ENCODE measurements at places on chromosomes 12 and 14.

DNA sequence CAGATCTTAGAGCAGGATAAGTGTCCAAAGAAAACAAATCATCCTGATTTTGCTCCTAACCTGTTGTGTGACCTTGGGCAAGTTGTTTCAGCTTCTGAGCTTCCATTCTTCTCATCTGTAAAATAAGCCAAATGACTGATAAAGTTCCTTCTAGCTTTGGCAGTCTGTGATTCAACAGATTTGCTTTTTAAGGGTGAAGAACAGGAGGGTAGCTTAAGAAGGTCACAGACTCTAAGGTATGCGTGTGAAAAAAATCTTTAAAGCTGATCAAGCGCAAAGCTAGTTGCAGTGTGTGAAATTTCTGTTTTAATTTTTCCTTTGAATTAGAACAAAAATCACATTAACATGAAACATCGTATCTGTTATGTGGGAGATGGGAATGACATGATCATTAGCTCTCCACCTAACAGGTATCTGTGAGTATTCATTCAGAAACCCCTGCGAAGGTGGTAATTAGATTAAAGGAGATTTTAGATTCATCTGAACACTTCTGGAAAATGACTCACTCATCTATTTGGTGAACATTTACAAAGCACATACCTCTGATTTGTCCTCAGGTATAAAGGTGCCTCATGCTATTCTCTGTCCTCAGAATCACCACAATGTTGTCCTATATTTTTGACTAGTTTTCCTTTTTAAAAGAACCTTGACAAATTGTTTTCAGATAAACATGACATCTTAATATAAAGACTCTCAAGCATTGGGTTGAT lies 131.9 kb upstream of the CPM start:
- DNase-seq: no peak

DNA sequence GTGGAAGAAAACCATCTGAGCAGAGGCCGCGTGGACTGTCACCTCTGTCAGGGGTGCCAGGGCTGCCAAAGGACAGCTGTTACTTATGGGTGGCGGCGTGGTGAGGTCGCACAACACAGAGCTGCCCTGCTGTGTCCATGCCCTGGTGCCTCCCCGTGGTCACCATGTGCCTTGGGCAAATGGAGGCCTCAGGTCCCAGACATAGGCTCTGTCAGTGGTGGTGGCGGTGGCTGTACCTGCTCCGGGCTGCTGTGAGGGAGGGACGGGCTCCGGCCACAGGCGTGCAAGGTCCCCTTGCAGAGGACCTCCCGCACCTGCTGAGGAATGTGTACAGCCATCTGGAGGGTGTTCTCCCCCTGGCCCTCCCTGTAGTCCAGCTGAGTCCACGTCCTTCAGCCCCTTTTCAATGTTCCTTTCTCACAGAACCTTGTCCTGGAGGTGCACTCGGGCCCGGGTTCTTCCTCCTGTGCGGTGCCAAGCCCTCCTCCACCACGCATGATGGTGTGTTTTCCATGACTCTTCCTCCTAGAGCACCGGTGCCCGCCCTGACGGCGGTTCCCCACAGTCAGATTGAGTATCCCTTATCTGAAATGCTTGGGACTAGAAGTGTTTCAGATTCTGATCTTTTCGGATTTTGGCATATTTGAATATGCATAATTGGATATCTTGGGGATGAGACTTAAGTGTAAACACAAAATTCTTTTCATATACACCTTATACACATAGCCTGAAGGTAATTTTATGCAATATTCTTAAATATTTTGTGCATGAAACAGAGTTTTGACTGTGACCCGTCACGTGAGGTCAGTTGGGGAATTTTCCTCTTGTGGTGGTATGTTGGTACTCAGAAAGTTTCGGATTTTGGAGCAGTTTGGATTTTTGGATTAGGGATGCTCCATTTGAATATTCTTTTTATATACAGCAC lies 49.8 kb downstream of the TRAF3 start:
- DNase-seq: no peak

DNA sequence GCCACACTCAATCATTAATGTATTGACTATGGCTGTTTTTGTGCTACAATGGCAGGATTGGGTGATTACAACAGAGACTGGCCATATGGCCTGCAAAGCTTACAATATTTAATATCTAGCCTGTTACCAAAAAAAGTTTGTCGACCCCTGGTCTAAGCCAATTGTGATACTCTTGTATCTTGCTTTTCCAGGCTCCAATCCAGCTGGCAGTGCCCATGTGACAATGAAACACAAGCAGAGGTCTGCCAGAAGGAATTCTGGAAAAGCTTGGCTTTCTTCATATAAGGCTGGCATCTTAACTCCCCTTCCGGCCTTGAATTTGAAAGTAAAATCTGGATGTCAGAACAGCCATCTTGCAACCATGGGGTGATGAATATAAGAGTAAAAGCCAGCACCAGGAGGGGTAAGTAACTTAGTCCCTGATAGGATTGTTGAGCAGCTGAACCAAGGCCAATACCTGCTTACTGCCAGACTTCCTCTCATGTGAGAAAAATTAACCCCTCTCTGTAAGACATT lies 458.7 kb downstream of the TMTC2 start:
- no peak for DNase-seq

DNA sequence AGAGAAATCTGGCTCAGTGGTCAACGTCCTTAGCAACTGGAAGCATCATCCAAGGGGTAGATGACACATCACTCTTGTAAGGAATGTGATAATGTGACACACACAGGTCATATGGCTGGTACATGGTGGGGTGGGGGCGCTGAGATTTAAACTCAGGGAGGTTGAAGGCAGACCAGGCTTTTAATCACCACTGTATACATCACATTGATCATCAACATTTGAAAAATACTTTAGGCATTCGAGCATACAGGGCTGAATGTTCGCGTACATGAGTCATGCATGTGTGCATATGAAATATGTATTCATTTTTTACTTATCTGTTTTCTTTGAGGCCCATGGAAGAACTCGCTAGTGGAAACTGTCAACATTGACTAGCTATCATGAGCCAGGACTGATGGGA lies 976.4 kb downstream of the VRK1 start:
- no peak for DNase-seq

DNA sequence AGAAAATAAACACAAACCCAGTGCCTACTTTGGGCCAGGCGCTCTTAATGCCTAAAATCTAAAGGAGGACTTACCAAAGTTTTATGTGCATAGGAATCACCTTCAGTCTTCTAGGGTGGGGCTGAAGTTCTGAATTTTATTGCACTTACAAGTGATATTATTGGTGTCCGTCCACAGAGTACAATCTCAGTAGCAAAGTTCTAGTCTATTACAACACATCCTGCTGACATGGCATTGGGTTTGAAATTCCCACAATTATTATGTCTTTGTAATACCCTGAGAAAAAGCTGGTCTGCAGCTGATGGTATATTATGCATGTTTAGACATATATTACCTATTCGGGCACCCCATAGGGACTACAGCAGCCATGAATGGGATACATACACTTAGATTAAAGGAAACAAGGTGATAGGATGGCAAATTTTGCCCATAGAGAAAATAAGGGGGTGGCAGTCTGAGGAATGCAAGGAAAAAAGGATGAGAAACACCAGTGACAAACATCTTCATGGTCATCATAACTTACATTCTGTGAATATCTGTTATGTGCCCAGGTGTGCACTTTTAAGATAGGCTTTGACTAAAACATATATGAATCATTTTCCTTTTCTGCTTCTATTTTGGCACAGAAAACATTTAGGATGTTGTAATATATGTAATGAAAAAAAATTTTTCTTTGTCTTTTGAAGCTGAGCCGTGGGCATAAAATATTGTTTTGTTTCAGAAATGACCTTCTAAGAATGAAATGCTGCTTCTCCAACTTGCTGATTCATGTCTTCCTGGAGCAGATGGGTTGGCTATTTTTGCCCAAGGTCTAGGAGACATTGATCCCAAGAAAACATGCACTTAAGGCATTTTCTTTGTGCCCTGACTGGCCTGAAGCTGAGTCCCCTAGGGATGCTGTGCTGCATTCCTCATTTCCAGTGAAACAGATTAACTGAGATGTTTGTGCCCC lies 27.2 kb upstream of the ALG10 start:
- no peak for DNase-seq

GRCh38 chr14:75220156-75220555 lies 43.7 kb upstream of the TMED10 start:
- no peak for DNase-seq

GRCh38 chr12:103105971-103106597 lies 148.6 kb downstream of the ASCL1 start:
- no peak for DNase-seq

GRCh38 chr12:74722709-74723108 lies 185.1 kb downstream of the ATXN7L3B start:
- DNase-seq: no peak

DNA sequence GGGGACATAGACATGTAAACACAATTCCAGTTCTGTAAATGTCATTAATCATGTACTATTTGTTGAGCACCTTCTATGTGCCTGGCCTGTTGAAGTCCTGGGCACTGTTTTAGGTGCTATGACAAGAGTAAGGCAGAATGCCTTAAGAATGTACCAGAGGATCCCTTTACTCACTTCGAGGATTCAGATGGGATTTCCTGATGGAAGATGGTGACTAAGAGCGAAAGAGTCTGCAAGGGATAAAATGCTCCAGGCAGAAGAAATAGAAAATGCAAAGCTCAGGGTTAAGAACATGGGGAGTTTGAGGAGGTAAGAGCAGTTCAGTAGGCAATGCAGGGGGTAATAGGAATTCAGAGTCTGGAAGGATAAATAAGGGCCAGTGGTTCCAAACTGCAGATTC lies 671.3 kb upstream of the TBX3 start:
- DNase-seq: no peak

DNA sequence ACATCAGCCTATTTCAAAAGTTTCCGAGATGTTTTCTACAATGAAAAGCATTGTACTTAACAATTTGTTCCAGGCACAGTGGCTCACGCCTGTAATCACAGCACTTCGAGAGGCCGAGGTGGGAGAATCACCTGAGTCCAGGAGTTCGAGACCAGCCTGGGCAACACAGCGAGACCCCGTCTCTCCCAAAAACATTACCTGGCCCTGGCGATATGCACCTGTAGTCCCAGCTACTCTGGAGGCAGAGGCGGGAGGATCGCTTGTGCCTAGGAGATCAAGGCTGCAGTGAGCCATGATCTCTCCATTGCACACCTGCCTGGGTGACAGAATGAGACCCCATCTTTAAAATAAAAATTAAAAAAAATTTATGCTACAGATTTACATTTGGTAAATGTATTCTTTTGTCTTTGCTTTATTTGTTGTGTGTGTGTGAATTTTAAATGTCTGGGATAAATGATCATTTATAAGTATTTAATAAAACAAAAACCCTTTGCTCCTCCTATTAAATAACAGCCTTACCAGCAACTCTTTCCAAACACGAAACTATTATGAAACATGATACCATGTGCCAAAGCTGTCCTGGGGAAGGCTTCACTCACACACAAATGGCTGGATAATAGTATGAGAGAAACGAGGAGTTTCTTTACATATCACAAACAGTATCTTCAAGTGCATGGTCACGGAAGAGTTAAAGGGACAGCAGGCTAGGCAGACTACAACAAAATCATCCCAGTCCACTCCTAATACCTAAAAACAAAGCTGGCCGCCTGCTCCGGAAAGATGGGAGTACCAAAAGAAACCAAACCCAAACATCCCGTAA lies 1.1 kb downstream of the ATXN3 start:
- DNase-seq: no peak

DNA sequence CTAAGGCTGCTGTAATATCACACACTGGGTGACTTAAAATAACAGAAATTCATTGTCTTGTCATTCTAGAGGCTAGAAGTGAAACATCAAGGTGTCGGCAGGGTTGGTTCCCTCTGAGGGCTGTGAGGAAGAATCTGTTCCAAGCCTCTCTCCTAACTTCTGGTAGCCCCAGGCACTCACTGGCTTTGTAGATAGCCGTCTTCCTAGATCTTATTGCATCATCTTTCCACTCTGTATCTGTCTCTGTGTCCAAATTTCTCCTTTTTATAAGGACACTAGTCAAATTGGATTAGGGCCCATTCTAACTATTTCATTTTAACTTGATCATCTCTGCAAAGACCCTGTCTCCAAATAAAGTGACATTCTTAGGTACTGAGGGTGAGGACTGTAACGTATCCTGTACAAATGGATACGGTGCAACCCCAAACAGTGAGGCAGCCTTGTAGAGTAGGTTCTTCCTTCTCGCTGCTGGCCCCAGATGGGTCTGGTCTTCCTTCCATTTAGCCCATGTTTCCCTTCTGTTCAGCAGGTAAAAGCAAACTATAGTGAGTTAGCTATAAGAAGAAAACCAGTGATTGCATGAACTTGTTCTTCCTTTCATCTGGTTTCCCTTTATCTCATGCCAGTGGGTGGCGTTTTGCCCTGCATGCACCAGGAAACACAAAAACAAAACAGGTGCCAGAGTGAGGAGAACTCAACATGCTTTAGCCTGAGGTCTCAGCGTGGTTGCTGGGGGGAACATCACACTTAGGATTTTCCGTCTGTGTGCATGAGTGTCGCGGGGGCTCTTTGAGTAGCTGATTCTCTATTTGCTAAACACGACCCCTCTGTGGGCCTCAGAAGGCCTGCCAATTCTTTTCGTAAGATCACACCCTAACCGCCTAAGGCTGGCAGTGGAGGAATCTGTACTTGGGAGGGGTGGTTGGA lies 19.5 kb downstream of the TTC9 start:
- no peak for DNase-seq

- DNase-seq: no peak
These were observed 1585.9 kb downstream of the AACS start for GRCh38 chr12:126651133-126651532.

GRCh38 chr12:46659824-46660223 lies 166.0 kb downstream of the SLC38A4 start:
- DNase-seq: no peak

GRCh38 chr12:56687223-56688128 lies 608 bp downstream of the PTGES3 start:
- no peak for DNase-seq

- no peak for DNase-seq
These were observed 221.7 kb downstream of the ZFP36L1 start for GRCh38 chr14:68571114-68571591.

GRCh38 chr14:101227611-101228594 lies 324.4 kb upstream of the RTL1 start:
- DNase-seq: no peak

GRCh38 chr12:51238037-51238509 lies 553 bp upstream of the DAZAP2 start:
- no peak for DNase-seq

DNA sequence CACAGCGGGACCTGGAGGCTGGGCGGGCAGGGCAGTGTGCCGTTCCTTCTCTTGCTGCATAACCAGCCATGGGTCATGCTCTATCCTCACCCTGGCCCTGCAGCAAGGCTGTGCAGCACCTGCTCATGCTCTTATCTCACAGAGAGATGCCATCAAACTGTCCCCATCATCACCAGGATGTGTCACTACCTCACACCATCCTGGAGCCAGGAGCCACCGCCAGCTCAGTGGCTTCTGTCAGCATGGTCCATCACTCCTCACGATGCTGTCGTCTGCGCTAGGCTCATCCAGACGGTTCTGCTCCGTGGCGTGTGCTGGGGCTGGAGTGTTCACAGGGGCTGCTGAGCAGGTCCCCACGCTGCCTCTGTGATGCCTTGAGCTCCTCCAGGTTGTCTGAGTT lies 77.2 kb upstream of the DYNC1H1 start:
- DNase-seq: no peak

Data from stimulated activated CD4-positive, alpha-beta T cell treated with anti-CD3 and anti-CD28 coated beads, TNF-alpha, amount 100 ng/mL, for 1 hour (primary cell).